Activated naive CD4-positive, alpha-beta T cell treated with anti-CD3 and anti-CD28 coated beads, Interleukin-2, amount 50 U/mL, for 72 hours (primary cell): ENCODE measurements at places on chromosomes 12 and 14. TPM values are rescaled to one million over a fixed set of nuclear protein-coding genes. Genes with fewer than 3 reads are reported as not detected.

UBC gene
- total RNA-seq: 806 TPM

GRCh38 chr12:110180591-110181005 lies 56.4 kb downstream of the IFT81 start:
- DNase-seq: no peak

GLIPR1L1 gene
- not detected for total RNA-seq

GPR132 gene
- total RNA-seq: 24.9 TPM

GRCh38 chr14:104274806-104275205 lies 136.4 kb downstream of the KIF26A start:
- DNase-seq: no peak

GRCh38 chr14:21039585-21040369 lies 2.4 kb upstream of the RNASE7 start:
- no peak for DNase-seq
